Upper lobe of right lung (tissue), 1 donor: ENCODE measurements at places on chromosomes 16 and 17. TPM values are rescaled to one million over a fixed set of nuclear protein-coding genes. Genes with fewer than 3 reads are reported as not detected.

- no peaks in the 10 kb centered on the region for H3K27me3 ChIP-seq
- DNase-seq = peak; percentile 79
- H3K27ac ChIP-seq = no peak overlapping the region
- no peaks in the 10 kb centered on the region for H3K36me3 ChIP-seq
Measured at GRCh38 chr16:85047867-85048455, 20.4 kb downstream of the KIAA0513 start.

DNA sequence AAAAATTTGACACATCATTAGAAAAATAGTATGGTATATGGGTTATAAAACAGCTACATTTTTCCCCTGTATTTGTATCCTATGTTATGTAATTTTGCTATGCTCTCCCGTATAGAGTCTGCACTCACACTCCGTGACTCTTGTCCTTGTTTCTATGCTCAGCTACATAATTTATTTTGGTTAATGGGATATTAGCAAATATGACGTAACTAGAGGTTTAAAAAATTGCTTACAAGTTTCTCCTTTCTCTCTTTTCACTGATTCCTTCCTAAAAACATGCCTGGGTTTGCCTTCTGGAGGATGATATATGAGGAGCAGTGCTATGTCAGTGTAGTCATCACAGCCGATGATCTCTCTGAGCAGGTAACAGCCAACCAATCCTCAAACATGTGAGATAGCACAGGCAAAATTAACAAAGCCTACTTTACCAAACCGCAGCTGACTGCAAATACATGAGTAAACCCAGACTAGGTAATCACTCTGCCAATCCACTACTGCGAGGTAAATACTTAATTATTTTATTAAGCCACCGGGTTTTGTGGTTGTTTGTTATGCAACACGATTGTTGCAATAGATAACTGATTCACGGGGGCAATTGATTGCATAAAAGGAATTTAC lies 126.9 kb downstream of the KIF2B start:
- no peaks in the 10 kb centered on the region for H3K36me3 ChIP-seq
- no peaks in the 10 kb centered on the region for H3K4me1 ChIP-seq
- DNase-seq = no peak

DNA sequence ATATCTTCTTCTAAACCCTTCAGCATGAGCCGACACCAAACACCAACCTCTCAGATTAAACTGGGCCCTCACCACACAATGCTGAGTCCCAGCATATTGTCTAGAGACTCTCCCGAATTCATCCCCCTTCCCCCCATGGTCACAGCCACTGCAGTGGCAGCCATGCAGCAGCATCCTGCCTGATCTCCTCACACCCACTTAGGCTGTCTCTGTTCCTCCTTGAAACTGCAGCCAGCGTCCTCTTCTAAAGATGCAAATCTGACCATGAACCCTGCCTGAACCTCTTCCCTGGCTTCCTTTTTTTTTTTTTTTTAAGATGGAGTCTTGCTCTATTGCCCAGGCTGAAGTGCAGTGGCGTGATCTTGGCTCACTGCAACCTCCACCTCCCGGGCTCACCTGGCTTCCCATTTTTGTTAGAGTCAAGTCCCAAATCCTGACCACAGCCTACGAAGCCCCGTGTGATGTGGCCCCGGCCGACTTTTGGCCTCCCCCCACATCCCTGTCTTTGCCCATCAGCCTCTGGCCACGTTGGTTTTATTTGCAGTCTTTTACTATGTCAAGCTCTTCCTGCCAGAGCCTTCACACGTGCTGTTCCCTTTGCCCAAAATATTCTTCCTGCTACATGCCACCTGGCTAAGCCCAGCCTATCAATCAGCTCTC lies 2.8 kb downstream of the FA2H start:
- H3K36me3 ChIP-seq = no peaks in the 10 kb centered on the region
- H3K4me1 ChIP-seq = peaks cover 3% of the 10 kb centered on the region
- H3K4me3 ChIP-seq = no peak overlapping the region
- H3K27me3 ChIP-seq = peaks cover 36% of the 10 kb centered on the region
- H3K27ac ChIP-seq = no peak overlapping the region
- no peak for DNase-seq

DNA sequence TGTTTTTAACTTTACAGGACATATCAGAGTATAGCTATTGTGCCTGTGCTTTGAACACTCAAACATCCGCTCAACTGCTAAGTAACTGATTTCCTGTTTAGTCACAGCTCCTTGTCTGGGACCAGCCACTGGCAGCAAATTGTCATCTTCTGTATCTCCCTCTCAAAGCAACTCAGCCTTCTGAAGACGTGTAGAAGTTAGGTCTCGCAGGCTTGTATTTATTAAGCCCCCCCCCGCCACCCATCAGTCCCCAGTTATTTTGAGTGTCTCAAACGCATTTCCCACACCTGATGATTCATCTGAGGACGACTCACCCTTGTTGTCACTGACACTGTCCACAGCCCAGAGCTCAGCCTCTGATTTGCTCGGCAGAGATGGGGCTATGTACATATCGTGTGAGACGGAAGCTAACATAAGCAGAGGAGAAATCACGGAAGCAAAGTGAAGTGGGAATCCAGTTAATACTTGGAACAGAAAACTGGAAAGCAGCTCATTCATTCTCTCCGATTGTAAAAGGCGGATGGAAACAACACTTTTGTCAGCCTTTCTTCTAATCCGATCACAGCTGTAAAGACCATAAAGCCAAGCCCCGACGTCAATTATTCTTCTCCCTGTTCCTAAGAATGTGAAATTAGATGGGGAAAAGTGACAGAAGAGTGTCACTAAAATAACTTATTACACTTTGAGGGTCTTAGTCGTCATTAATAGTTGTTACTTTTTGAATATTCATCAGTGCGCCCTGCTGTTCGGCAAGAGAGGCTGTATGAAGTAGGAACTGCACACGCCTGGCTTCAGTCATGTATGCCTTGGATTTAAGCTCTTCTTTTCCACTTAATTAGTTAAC lies 64.2 kb downstream of the PITPNC1 start:
- H3K36me3 ChIP-seq = no peaks in the 10 kb centered on the region
- H3K27me3 ChIP-seq = no peaks in the 10 kb centered on the region
- no peak overlapping the region for H3K4me3 ChIP-seq
- H3K4me1 ChIP-seq = peaks cover 36% of the 10 kb centered on the region

DNA sequence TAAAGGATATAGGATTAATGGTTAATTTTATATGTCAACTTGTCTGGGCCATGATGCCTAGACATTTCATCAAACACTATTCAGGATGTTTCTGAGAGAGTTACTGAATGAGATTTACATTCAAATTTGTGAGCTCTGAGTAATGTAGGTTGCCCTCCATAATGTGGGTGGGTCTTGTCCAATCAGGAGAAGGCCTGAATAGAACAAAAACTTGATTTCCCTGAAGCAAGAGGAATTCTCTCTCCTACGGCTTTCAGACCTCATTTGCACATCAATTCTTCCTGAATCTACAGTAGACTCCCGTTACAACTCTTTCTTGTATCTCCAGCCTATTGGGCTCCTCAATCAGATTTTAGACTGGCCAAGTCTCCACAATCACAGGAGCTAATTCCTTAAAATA lies 377.9 kb upstream of the PMFBP1 start:
- no peaks in the 10 kb centered on the region for H3K4me1 ChIP-seq
- no peak overlapping the region for H3K4me3 ChIP-seq
- DNase-seq = no peak
- H3K27ac ChIP-seq = no peak overlapping the region

DNA sequence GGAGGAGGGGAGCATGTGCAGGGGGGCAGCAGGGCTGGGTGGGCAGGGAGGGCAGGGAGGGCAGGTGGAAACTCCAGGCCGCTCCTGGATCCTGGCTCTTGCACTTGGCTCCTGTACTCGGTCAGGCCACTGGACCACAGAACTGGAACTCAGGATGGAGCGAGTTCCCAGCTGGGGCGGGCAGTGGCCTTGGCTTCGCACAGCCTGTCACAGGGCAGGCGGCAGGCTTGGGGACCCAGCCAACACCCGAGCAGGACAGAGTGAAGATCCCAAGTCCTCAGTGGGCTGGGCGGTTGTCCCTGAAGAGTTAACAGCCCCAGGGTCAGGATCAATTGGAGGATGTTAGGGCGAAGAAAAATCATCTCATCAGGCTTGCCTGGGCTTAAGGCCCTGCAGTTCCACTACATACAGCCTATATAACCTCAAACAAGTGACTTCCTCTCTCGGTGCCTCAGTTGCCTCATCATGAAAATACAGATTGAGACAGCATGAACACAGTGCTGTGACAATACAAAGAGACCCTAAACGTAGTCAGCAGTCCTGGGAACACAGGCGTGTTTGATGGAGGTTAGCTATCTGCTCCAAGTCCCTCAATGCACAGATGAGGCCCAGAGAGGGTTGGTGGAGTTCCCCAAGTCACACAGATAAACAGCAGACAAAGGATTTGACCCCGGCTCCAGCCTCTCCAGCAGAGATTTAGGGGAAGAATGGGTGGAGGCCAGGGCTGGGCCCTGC lies 21.9 kb downstream of the ZNF423 start:
- DNase-seq = no peak
- H3K27me3 ChIP-seq = no peaks in the 10 kb centered on the region
- H3K4me1 ChIP-seq = peaks cover 30% of the 10 kb centered on the region

DNA sequence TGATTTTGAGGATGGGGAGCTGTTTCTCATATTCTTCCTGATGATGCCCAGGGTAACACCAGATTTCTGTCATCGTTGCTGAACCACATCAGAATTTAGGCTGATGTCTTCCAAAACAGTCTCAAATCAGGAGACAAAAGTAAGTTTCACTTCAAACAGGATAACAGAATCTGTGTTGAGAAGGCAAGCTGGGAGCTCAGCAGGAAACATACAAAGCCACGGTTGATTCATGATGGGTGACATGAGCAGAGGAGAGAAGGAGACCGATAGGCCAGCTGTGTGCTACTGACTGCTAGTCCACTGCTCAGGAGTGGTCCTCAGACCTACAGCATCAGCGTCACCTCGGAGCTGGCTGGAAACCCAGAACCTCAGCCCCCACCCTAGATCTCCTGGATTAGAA lies 62.9 kb upstream of the RCVRN start:
- DNase-seq = no peak
- H3K27me3 ChIP-seq = no peaks in the 10 kb centered on the region
- H3K4me3 ChIP-seq = no peak overlapping the region
- H3K36me3 ChIP-seq = no peaks in the 10 kb centered on the region
- peaks cover 10% of the 10 kb centered on the region for H3K4me1 ChIP-seq

DNA sequence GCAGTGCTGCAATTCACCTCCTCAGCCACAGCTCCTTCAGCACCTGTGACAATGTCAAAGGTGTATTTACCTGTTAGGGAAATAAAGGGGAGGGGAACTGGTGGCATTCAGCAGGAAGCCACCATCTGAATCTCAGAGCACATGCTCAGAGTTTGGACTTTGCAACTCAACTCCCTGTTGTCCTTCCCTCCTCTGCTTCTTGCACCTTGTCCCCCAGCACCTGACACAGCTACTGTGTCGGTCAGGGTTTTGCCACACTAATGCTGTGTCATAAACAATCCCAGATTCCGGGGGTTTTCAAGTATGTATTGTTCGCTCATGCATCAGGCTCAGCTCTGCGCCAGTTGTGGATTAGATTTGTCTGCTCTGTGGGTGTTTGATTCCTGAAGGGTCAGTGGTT lies 43.7 kb downstream of the HSBP1 start:
- no peaks in the 10 kb centered on the region for H3K27me3 ChIP-seq
- no peaks in the 10 kb centered on the region for H3K36me3 ChIP-seq
- H3K27ac ChIP-seq = no peak overlapping the region
- no peak for DNase-seq
- no peak overlapping the region for H3K4me3 ChIP-seq

DNA sequence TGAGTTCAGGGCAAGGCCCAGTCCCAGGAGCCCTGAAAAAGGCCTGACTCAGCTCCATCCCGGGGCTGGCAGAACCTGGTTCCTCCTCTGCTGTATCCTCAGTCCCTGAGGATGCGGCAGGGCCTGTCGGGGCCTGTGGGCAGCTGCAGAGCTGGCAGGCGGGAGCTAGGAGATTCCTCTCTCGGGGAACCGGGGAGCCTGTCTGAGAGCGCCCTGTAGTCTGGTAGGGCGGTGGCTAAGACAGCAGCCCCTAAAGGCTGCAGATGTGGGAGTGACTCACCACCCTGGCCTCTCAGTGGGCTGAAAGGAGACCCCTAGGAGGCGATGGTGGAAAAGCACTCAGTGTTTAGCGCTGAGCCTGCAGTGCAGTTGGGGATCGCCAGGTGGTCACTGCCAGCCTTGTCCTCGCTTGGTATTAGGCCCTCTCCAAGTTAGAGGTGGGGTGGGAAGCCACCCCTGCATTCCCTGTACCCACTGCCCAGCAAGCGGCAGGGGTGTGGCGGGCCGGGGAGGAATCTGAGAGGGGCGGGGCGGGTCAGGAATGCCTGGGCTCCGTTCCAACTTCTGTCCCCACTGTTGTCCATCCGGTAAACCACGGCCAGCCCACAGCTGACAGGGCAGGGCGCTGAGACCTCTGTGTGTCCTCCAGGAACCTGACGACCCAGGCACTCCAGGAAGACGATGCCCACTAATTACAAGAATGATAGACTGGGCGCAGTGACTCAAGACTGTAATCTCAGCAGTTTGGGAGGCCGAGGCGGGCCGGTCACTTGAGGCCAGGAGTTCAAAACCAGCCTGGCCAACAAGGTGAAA lies 29.5 kb upstream of the CDH1 start:
- peaks cover 3% of the 10 kb centered on the region for H3K4me1 ChIP-seq
- H3K27me3 ChIP-seq = peaks cover 7% of the 10 kb centered on the region
- DNase-seq = peak; percentile 85
- H3K36me3 ChIP-seq = no peaks in the 10 kb centered on the region
- no peak overlapping the region for H3K27ac ChIP-seq
- H3K4me3 ChIP-seq = no peak overlapping the region

DNA sequence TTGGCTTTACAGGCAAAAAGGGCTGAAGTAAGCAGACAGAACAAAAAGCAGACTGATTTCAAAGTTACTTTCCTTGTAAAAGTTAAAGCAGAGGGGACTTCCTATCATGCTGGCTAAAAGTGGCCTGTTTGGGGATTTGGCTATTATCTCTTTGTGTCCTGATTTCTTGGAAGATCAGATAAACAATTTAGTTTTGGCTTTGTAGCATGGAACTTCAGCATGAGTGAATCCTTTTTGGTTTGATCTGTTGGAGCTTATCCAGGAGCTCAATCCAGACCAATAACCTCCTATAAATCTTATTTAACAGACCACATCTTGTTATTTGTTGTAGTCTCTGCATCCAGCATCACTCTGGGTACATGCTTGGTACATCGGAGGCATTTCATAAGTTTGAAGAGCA lies 8.9 kb upstream of the RNF112 start:
- no peak overlapping the region for H3K4me3 ChIP-seq
- no peak for DNase-seq
- peaks cover 29% of the 10 kb centered on the region for H3K4me1 ChIP-seq

GRCh38 chr17:1034652-1035210 lies 37.8 kb downstream of the TIMM22 start:
- no peak overlapping the region for H3K4me3 ChIP-seq
- no peaks in the 10 kb centered on the region for H3K27me3 ChIP-seq
- no peak overlapping the region for H3K27ac ChIP-seq
- peaks cover 14% of the 10 kb centered on the region for H3K4me1 ChIP-seq
- no peak for DNase-seq
- H3K36me3 ChIP-seq = peaks cover 7% of the 10 kb centered on the region

GRCh38 chr17:79160980-79161636 lies 86.5 kb downstream of the ENGASE start:
- peaks cover 36% of the 10 kb centered on the region for H3K27me3 ChIP-seq
- no peak overlapping the region for H3K27ac ChIP-seq
- no peak for DNase-seq
- H3K36me3 ChIP-seq = no peaks in the 10 kb centered on the region
- H3K4me1 ChIP-seq = no peaks in the 10 kb centered on the region
- H3K4me3 ChIP-seq = no peak overlapping the region

The HOXB1 gene
- total RNA-seq = not detected

The NUP93 gene
- total RNA-seq = 57.2 TPM

The KRTAP2-2 gene
- total RNA-seq = not detected

The ARHGDIG gene
- 1.3 TPM for total RNA-seq

The TMIGD1 gene
- not detected for total RNA-seq

The ZMYND15 gene
- 9.6 TPM for total RNA-seq

The DNAAF1 gene
- 0.49 TPM for total RNA-seq

The LRRC37A gene
- total RNA-seq = 1.9 TPM
